ENCODE measurements at places on chromosomes 4 and X.

DNA sequence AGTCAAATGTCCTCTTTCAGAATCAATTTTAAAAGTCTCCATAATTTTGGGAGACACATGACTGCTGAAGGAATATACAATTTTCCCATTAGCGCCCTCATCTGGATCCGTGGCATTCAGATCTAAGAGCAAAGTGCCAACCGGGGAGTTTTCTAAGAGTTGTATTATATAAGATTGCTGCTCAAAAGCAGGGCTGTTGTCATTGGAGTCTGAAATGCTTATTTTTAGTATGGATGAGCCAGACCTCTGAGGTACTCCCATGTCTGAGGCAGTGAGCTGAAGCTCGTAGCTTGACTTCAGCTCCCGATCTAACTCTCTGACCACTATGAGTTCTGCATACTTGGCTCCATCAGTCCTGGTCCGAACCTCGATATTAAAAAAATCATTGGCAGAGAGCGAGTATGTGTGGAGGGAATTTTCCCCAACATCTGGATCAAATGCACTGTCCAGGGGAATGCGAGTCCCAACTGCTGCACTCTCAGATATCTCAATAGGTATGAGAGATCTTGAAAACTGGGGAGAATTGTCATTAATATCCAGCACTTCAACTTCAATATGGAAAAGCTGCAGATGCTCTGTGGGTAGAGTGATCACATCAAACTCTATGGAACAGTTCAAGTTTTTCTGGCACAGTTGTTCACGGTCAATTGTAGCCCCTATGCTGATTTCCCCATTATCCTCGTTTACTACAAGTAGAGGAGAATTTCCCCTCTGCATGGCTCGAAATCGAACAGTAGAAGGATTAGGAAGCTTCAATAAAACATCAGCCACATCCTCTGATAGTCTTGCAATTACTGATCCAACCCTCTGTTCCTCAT, 917 bp downstream of the PCDH18 start:
- DNase-seq, result peak; percentile 11

- DNase-seq, result peak; percentile 53
Observed at GRCh38 chr4:6194458-6195195, 5.7 kb downstream of the JAKMIP1 start.

DNA sequence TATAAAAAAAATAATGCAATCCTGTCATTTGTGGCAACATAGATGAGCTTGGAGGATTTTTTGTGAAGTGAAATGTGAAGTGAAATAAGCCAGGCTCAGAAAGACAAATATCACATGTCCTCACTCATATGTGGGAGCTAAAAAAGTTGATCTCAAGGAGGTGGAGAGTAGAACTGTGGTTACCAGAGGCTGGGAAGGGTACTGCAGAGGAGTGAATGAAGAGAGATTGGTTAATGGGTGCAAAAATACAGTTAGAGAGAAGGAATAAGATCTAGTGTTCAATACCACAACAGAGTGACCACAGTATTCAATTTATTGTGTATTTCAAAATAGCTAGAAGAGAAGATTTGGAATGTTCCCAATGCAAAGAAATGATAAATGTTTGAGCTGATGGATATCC, 13.4 kb upstream of the ZCCHC18 start:
- DNase-seq, result no peak

GRCh38 chrX:138711399-138712347, at the start of gene FGF13:
Gene FGF13 (minus strand): TSS chrX:138711717. CDS start chrX:138711003, 714 bp downstream.
- no peak for DNase-seq

GRCh38 chr4:28241021-28241420, 1380.4 kb downstream of the STIM2 start:
- DNase-seq, result no peak

DNA sequence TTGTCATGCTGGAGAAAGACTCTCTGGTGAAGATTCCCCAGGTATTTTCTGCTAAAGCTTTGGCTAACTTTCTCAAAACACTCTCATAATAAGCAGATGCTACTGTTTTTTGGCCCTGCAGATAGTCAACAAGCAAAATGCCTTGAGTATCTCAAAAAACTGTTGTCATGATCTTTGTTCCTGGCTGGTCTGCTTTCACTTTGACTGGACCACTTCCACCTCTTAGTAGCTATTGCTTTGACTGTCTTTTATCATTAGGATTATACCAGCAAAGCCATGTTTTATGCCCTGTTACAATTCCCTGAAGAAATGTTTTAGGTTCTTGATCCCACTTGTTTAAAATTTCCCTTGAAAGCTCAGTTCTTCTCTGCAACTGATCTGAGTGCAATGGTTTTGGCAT, 231.5 kb downstream of the SLC7A11 start:
- no peak for DNase-seq

GRCh38 chr4:53494851-53495250, 96.4 kb downstream of the LNX1 start:
- DNase-seq, result no peak

- no peak for DNase-seq
Observed at GRCh38 chrX:19625612-19626011, 110.3 kb upstream of the MAP3K15 start.

DNA sequence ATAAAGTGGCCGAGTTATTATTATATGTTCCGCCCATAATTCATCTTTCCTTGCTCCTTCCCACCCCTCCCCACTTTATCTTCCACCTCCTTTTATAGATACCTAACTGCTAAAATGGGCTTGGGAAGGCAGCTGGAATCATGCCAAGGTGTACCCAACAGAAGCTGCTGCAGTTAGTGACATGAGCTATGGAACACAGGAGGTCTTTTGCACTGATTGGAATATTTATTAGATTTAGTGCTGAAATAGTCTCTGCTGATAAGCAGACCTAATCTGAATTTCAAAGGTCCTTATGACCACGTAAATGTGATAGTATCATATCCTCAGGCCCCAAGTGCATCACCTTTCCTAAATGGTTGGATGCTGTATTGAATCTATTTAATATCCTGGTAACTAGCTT, 64.9 kb downstream of the HMGB2 start:
- no peak for DNase-seq

DNA sequence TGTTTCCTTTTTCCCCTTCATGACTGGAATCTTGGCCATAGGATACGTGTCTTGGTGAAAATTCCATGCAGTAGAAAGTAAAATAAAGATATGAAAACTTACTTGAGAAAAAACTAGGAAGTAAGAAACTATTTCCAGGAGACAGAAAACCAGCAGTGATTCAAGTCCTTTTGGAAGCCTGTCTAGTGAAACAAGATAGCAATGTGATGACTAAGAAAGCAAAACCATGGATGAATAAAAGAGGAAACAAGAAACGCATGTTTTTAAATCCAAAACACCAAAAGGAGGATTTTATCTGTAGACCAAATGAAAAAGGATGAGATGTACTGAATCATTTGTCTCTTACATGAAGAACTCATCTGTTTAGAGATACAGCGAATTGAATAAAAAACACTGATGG, 1430.0 kb downstream of the ARAP2 start:
- DNase-seq, result no peak

- no peak for DNase-seq
Observed at GRCh38 chr4:25069014-25069413, 38.3 kb upstream of the LGI2 start.

DNA sequence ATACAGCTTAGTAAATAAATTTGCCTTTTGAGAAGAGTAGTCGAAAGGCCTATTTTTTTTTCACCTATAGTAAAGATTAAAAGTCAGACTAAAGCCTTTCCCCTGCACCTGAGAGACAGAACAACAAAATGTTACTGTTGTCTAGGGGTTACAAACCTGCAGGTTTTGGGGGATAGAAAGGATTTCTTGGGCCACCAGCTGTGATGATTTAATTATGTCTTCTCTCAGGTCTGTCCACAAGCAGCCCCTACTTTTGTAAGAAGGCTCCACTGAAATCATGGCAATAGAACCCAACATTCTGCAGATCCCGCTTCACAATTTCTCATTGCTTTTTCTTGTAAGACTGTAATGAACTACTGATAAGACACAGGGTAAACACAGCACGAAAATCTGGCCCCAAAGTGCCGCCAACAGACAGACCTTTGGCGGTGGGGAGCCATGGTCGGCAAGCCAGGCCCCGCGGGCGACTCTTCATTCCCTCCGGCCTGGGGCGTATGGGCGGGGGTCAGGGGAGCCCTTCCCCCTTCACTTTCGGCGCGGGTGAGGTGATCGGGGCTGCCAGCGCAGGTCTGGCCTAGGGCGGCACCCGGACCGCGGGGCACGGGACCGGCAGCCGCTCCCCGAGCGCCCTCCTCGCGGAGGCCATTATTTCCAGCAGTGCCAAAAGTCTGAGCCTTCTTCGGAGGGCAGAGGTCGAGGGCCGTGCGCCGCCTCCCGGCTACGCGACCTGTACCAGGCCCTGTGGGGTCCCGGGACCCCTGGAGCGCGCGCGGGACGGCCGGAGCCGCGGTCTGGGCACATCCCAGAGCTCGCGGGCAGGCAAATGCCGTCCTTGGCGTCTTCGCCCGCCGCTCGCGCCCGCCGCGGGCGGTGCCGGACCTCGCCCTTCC, 812 bp upstream of the KDM6A start:
- peak; percentile 42 for DNase-seq

GRCh38 chrX:38166478-38167083, 54.1 kb downstream of the SRPX start:
- DNase-seq, result no peak

GRCh38 chr4:84583876-84584380, 1.0 kb downstream of the CDS1 start:
- no peak for DNase-seq

- DNase-seq, result no peak
Observed at GRCh38 chr4:178941975-178942374, 1499.7 kb upstream of the AGA start.

GRCh38 chr4:11843927-11844326, 415.2 kb upstream of the HS3ST1 start:
- DNase-seq, result no peak

GRCh38 chr4:93771640-93772411, 56.7 kb upstream of the ATOH1 start:
- DNase-seq, result no peak

DNA sequence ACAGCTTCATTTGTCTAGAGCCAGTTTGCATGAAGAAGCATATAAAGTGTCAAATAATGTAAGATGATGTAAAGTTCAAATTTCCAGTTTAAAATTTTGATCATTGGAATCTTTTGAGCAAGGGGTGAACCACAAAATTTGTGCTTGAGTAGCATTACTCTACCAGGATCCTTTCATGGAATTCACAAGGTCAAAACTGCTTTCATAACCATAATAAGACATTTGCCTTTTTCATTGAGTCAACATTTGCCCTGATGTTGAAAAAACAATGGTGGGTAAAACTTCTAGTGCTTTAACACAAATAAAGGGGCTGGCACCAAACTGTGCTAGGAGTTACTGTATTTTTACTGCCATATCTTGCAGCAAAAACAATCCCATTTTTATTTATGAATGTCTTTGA, 142.2 kb downstream of the GLRA3 start:
- no peak for DNase-seq

DNA sequence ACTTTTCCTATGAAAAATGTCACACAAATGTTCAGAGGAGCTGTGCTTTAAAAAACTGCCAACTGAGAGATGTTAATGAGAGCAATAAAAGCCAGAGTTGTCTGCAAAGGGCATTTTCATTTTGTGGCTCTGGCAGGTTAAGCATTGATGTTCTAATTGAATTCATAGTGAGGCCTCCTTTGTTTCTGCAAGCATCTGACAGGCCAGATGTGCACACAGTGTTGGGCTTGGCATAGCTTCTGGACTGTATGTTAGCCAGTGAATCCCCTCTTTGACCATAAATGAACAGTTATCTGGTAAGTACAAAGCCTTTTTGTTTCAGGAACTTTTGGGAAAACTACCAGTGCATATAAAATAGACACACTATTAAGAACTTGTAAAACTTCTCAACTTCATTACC, 81.9 kb downstream of the JADE3 start:
- DNase-seq, result peak; percentile 25

Data from C1 segment of cervical spinal cord (tissue), 14 donors.